ENCODE measurements at places on chromosomes 5 and 9.

DNA sequence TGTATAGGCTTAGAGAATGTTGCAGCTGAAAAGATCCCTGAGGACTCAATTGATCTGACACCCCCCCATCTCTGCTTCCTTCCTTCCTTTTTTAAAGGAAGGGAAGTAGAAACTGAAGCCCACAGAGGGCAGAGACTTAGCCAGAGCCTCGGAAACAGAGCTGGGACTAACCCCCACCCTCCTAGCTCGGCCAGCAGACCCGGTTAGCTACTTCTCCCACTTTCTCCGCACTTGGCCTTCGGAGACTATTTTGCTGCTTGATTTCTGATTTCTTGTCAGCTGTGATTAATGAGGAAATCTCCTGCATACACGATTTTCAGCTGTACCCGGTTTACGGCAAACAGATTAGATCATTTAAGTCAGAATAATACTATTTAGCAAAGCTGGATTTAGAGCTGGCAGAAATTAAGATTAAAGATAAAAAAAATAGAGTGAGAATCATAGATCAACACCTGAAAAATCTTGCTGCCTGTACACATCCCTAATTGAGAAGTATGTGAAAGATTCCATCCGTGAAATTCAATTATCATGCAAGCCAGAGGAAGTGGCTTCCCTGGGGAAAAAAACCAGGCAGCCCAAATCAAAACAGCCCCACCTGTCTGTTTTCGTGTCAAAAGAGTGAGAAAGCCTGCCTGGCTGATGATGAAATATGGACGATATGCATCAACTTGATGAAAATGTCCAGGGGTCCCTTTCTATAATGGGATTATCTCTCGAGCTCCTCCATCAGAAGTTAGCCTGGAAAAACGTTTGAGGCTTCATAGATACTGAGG lies 159.5 kb upstream of the SHB start:
- no peak for DNase-seq

DNA sequence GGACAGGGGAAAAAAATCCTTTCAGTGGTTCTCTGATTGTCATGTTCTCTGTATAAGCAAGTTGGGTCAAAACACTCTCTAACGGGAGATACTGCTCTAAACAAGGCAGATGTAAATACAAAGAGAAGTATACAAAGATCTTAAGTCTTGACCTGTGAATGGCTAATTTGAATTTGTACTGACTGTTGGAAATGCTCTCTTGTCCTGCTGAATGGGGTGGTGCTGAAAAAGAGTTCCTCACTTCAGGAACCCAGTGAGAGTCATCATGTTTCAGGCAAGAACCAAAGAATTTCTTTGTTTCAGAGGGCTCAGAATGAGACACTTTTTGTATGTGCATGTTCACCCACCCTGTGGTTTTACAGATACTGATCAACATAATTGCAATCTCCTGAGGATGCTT lies 461.0 kb downstream of the NR2F1-AS1 start:
- no peak for DNase-seq

DNA sequence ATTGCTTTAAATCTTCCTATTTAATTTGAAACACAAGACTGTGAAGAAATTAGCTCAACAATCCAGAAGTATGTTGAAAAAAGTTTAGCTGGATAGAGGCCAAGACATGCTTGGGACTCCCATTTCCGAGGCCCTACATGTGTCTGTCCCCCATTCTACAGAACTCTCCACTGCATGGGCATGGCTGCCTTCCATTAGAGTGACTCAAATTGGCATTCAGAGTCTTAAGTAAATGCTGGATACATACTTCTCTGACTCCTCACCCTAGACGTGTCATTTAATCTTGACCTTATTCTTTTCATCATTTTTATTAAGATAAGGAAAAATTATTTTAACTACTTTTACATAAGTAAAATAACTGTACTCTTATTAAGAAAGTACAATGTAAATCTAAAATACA lies 530.4 kb upstream of the CDH9 start:
- no peak for DNase-seq

- DNase-seq: no peak
Observed at GRCh38 chr9:104412238-104412637, 91.8 kb upstream of the OR13F1 start.

GRCh38 chr9:115207003-115207836 lies 89.3 kb upstream of the TNC start:
- no peak for DNase-seq

DNA sequence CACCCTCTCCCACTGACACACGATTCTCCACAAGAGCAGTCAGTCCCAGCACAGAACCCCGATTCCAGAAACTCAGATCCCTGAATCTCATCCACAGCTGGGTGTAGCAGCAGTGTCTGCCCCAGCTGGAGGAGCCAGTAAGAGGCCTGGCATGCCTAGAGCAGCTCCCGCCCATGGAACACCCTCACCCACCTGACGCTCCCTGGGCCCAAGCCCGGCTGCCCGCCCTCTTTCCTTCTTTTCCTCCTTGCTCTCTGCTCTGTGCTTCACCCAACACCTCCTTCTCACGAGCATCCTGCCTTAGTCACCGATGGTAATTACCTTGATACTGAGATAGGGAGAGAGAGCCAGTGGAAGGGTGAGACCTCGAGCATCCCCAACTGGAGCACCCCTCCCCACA lies 8.7 kb downstream of the PCDH1 start:
- DNase-seq: no peak

DNA sequence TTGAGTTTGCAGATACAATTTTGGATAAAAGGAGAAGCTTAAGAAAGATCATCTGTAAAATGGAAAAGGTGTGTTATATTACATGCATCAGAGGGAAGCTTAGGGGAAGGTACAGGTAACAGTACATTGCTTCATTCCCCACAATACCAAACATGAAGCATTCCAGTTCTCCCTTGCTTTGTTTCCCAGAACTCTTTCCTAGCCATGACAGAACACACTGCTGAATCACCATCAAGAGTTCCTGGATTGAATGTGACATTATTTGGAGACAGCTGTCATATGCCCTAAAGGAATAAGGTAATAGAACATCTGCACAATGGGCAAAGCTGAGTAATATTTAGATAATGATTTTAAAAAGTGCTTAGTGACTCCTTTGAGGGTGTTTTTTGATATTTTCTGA lies 303.5 kb upstream of the ST8SIA4 start:
- no peak for DNase-seq

DNA sequence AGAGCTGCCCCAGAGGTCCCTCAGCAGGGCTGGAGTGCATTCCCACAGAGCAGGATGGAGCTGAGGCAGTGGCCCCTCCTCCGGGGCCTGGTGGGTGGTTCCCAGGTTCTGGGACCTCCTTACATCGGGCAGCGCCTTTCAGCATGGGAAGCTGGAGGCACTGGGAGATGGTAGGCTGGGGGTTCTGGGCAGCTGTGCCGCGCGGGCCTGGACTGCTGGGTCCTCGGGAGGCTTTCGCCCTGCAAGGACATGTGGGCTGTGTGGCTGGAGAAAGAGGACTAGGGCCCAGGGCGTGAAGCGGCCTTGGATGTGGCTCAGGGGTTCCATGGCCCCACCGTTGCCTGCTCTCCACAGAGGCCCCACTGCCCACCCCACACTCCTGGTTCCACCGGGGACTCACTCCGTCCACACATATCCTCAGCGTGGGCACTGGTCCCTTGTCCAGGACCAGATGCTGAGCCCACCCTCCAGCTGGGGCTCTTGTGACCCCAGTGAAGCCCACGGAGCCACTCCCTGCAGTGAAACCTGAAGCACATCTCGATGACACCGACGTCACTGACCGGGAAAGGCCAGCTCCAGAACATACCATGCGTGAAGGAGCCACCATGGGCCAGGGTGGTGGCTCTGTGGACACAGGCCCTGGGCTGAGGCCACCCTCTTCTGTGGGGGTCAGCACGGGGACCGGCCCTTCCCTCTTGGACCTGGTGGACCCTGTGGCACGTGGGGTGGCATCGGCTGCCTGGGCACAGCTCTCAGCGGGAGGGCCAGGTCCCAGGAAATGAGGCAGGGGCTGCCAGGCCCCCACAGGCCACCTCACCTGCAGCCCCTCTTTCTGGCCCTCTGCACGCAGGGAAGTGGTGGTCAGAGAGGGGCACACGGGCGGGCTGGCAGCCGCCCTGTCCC lies 31.5 kb upstream of the NKD2 start:
- no peak for DNase-seq

DNA sequence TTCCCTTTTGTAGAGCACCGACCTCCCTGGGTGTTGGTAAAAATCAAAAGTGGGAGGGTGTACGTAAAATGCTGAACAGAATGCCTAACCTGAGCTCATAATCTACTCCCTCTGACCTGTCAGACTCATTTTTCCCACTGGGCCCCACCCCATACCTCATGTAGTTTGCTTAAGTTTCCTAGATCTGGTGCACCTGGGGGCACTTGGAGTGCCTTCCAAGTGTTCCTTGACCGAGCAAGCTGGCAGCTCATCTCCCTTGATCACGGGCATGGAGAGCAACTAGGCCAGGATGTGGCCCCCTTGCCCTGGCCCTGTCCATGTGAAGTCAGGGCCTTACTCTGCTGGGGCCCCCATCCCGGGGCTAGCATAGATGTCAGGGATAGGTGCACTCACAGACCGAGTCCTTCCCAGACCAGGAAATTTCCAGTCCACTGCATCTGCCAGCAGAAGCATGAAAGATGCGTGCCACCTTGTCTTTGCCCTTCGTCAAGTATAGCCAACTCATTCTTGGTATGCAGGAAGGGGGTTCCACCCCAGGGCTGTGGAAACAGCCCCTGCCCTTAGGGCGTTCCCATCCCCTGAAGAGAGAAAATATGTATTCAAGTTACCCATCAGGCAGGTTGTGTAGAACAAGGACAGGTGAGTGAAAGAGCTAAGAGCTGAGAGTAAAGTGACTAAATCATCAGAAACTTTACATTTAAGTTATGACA lies 41.9 kb downstream of the SLC22A5 start:
- no peak for DNase-seq

DNA sequence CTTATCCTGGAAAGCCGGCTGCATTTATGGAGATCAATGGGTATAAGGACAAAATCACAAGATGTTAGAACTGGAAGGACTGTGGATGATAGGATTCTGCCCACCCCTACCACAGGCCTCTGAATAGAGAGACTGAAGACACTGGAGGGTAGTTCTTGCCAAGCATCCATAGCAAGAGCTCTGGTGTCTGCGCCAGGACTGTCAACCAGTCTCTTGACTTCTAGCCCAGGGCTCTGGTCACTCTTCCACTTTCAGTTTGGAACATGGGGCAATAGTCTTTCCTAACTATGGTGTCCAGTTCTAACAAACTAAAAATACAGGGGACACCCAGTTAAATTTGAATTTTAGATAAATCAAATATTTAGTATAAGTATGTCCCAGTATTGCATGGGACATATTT lies 23.4 kb downstream of the LARP1 start:
- DNase-seq: no peak

DNA sequence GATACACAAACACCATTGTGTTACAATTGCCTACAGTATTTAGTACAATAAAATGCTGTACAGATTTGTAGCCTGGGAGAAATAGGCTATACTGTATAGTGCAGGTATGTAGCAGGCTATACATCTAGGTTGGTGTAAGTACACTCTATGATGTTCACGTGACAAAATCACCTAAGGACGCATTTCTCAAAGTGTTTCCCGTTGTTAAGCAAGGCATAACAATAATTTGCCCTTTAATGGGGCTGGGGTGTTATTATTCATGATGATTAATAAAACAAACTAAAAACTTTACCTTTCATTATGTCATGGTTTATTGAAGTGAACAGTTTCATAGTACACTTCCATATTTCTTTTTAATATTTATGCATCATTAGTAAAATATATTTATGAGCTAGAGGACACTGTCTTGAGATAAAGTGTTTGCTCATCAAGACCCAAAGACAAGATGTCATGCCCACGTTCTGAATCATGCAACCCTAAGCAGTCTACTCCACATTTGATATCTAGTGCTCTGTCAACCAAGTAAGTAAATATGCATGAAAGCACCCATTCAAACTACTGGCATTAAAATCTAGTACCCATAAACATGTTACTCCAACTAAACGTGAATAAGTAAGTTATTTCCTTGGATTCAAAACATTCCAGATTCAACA lies 220.5 kb downstream of the NR2F1-AS1 start:
- DNase-seq: no peak

GRCh38 chr5:44808435-44809214 lies at the start of gene MRPS30:
Gene MRPS30 (plus strand): TSS chr5:44808947. CDS start chr5:44808963, 16 bp downstream.
- peak; percentile 95 for DNase-seq

GRCh38 chr5:178483620-178484019 lies 106.6 kb downstream of the COL23A1 start:
- DNase-seq: no peak

DNA sequence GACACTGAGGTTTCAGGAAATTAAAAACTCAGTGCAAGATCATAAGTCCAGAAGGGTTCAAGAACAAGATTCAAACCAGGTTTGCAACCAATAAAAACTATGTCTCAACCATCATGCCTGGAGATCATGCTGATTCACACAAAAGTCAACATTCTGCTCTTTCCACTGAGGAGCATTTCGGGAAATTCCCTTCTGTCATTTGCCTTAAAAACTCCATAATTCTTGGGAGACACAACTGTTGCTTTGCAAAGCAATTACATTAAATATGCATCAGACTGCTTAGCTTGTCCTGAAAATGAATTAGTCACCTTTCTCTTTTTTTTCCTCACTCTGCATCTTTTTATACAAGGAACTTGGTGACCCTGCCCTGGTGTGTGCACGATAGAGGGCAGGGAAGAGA lies 275.9 kb upstream of the ZNF462 start:
- DNase-seq: no peak

All from H1 (cell line).